ENCODE measurements at places on chromosomes 2 and 18. TPM values are rescaled to one million over a fixed set of nuclear protein-coding genes. Genes with fewer than 3 reads are reported as not detected.

DNA sequence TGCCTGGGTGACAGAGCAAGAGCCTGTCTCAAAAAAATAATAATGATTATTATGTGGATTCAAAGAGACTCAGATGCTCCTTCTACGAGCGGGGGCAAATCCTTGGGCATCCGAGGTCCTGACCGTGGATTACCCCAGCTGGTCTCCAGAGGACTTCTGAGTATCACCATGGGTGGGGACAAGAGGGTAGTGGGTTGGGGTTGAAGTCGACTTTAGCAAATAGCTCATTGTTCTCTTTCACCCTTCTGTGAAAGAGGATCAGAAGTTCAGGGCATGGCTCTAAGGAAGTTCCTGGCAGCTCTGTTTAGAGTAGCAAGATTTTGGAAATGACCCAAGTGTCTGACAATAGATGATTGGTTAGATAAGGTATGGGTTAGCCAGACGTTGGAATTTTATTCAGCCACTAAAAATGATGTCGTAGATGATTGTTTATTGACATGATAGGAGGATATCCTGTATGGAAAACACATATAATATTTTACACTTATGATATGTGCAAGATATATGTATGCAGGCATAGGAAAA, 59.0 kb upstream of the SPRED2 start:
- DNase-seq = no peak
- no peak overlapping the region for H3K27ac ChIP-seq
- no peaks in the 10 kb centered on the region for H3K27me3 ChIP-seq

- no peaks in the 10 kb centered on the region for H3K4me1 ChIP-seq
- peak; percentile 65 for DNase-seq
- no peaks in the 10 kb centered on the region for H3K36me3 ChIP-seq
- no peaks in the 10 kb centered on the region for H3K27me3 ChIP-seq
- no peak overlapping the region for H3K27ac ChIP-seq
These were observed 59.0 kb upstream of the LDLRAD4 start for GRCh38 chr18:13159579-13159978.

BCL11A gene
- total RNA-seq = 27.9 TPM

GRCh38 chr2:132761437-132761836, 91.4 kb upstream of the LYPD1 start:
- no peaks in the 10 kb centered on the region for H3K4me1 ChIP-seq
- H3K27ac ChIP-seq = no peak overlapping the region
- DNase-seq = no peak
- H3K27me3 ChIP-seq = no peaks in the 10 kb centered on the region

GRCh38 chr2:239267288-239267951, 133.4 kb downstream of the HDAC4 start:
- no peaks in the 10 kb centered on the region for H3K36me3 ChIP-seq
- H3K27ac ChIP-seq = peak overlapping the region; percentile 88
- H3K27me3 ChIP-seq = no peaks in the 10 kb centered on the region
- peaks cover 64% of the 10 kb centered on the region for H3K4me1 ChIP-seq
- peak overlapping the region; percentile 50 for H3K4me3 ChIP-seq

DNA sequence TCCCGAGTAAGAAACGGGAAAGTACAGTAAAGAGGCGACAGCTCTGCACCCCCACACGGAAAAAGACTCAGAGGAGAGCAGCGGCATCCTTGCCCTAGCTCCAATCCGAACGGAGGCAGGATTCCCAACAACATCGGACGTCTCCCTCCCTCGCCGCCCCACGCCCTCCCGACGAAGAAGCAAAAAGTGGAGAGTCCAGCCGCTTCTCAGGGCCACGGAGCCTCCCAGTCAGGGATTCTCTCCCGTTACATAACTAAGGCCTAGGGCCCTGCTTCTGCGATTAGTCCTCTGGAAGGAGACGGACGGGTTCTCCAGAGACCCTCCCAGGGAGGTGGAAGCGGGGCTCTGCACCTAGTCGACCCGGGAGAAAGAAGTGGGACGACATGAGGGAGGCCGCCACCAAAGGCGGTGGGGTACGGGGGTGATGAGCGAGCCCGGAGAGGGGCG, 587 bp downstream of the SUMO1 start:
- H3K4me3 ChIP-seq = peak overlapping the region; percentile 82
- H3K27ac ChIP-seq = peak overlapping the region; percentile 90
- H3K27me3 ChIP-seq = no peaks in the 10 kb centered on the region
- no peaks in the 10 kb centered on the region for H3K36me3 ChIP-seq

DNA sequence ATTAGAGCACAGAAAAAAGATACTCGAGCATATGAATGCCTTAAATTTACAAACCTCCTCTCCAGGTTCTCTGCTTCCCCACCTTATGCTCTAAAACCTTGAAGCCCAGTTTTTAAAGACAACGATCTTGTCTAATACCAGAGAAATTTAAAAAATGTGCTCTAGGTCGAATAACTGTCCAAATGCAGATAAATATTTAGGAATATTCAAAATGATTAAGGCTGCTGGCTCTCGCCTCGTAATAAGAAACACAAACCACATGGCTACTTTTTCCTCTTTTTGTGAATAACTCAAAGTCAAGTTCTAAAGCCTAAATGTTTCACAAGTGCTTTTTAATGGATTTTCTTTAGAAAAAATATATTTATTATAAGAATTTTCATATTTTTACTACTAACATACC, 101.3 kb downstream of the SATB2 start:
- no peaks in the 10 kb centered on the region for H3K36me3 ChIP-seq
- DNase-seq = no peak
- H3K4me3 ChIP-seq = no peak overlapping the region
- no peaks in the 10 kb centered on the region for H3K27me3 ChIP-seq

DNA sequence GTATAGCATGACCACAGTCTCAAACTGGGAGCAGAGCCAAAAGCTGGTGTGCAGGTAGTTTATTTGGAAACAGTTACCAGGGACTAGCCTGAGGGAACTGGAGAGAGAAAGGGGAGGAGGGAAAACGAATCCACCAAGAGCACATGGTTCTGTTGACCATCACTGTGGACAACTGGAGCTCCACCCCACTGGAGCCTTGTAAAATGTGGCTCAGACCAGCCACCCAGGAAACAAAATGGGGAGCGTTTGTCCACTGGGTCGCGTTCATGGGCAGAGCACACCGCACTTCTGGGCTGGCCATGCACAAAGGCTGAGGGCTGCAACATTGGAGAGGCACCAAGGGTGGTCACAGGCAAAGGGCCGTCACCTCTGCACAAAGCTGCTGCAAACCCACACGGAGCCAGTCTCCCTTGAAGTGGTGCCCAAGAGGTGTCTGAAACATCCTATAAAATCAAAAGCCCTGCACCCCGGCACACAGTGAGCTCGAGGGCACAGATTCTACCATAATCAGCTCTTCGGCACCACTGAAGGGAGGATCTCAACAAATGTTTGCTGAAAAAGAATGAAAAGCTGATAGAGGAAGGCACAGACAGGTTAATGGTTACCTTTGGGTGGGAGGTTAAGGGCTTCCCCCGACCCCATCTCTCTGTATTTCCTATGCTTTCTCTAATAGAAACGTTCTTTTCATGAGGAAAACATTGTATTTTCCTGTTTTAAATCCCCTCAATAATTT, 192.9 kb downstream of the INHBB start:
- no peaks in the 10 kb centered on the region for H3K36me3 ChIP-seq
- no peaks in the 10 kb centered on the region for H3K4me1 ChIP-seq
- H3K4me3 ChIP-seq = no peak overlapping the region
- no peak overlapping the region for H3K27ac ChIP-seq
- no peak for DNase-seq
- peaks cover 3% of the 10 kb centered on the region for H3K27me3 ChIP-seq

GRCh38 chr18:47174545-47175116, 1.5 kb downstream of the IER3IP1 start:
- no peaks in the 10 kb centered on the region for H3K4me1 ChIP-seq
- no peak overlapping the region for H3K27ac ChIP-seq
- H3K36me3 ChIP-seq = no peaks in the 10 kb centered on the region
- no peak for DNase-seq
- no peak overlapping the region for H3K4me3 ChIP-seq

GRCh38 chr18:45935591-45936335, 31.4 kb downstream of the EPG5 start:
- H3K36me3 ChIP-seq = peaks cover 53% of the 10 kb centered on the region
- no peak overlapping the region for H3K4me3 ChIP-seq
- H3K27me3 ChIP-seq = no peaks in the 10 kb centered on the region
- DNase-seq = no peak

DNA sequence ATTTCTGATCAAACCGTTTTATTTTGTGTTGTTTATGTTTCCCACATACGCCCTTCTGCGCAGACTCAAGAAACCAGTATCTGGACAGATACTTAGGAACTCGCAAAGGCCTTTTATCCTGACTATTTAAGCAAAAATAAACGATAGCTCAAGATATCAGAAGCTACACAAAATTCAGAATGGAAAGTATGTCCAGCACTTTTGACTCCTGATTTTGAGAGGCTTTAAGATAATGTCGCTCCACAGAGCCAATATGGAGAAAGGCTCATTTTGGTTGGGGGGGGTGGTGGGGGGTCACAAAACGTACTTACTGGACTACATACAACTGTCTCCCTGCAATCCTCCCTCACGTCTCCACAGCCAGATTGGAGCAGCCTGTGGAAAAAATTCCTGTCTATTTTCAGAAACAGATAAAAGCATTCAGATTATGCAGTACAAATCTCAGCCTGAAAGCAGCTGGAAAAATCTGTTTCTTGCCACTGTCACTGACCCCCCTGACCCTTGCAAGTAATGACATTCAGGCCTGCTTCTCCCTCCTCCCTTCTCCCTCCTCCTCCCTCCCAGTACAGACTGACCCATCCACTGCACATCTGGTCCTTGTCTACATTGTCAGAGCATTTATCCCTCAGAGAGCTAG, 34.9 kb upstream of the LCLAT1 start:
- H3K27ac ChIP-seq = no peak overlapping the region
- no peaks in the 10 kb centered on the region for H3K36me3 ChIP-seq
- no peaks in the 10 kb centered on the region for H3K27me3 ChIP-seq
- DNase-seq = no peak
- H3K4me3 ChIP-seq = no peak overlapping the region

- H3K4me3 ChIP-seq = no peak overlapping the region
- H3K27ac ChIP-seq = no peak overlapping the region
- H3K27me3 ChIP-seq = no peaks in the 10 kb centered on the region
These were observed 191.4 kb downstream of the SPP2 start for GRCh38 chr2:234241656-234242458.

HOXD9 gene
- total RNA-seq = 0.14 TPM

TM4SF20 gene
- total RNA-seq = 0.09 TPM

TACR1 gene
- 0.24 TPM for total RNA-seq

DNA sequence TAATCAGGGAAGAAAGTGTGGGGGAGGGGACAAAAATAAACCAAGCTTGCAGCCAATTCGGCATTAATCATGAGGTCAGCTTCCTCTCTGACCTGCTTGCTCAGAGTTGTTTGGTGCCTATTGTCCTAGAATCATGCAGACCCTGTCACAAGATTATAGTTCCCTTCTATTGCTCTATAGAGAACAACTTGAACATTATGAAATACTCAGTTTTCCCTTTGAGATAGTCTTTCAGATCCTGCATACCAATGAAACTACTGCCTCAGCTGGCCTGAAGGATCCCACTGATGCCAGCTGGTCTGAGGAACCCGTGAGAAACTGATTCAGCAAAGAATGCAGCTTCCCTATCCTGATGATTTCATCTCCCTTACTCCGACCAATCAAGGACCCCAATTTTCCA, 955 bp upstream of the BBS5 start:
- H3K27ac ChIP-seq = no peak overlapping the region
- H3K4me1 ChIP-seq = peaks cover 9% of the 10 kb centered on the region
- H3K4me3 ChIP-seq = no peak overlapping the region
- H3K36me3 ChIP-seq = no peaks in the 10 kb centered on the region
- DNase-seq = no peak
- no peaks in the 10 kb centered on the region for H3K27me3 ChIP-seq

CYP20A1 gene
- total RNA-seq = 19.5 TPM

GRCh38 chr2:196827356-196827755, 18.2 kb upstream of the C2orf66 start:
- H3K27me3 ChIP-seq = no peaks in the 10 kb centered on the region
- H3K36me3 ChIP-seq = no peaks in the 10 kb centered on the region
- H3K4me1 ChIP-seq = no peaks in the 10 kb centered on the region
- no peak for DNase-seq
- no peak overlapping the region for H3K4me3 ChIP-seq
- H3K27ac ChIP-seq = no peak overlapping the region

SULT1C2 gene
- total RNA-seq = 0.57 TPM

GBX2 gene
- total RNA-seq = not detected

ANKRD53 gene
- total RNA-seq = 0.14 TPM

STARD6 gene
- total RNA-seq = 0.09 TPM

GRCh38 chr2:4831751-4832150, 860.4 kb upstream of the SOX11 start:
- no peak overlapping the region for H3K4me3 ChIP-seq
- no peaks in the 10 kb centered on the region for H3K36me3 ChIP-seq
- DNase-seq = no peak
- no peaks in the 10 kb centered on the region for H3K4me1 ChIP-seq
- no peaks in the 10 kb centered on the region for H3K27me3 ChIP-seq

- no peak for DNase-seq
- H3K4me1 ChIP-seq = peaks cover 4% of the 10 kb centered on the region
- H3K27ac ChIP-seq = no peak overlapping the region
- peaks cover 35% of the 10 kb centered on the region for H3K27me3 ChIP-seq
- H3K36me3 ChIP-seq = no peaks in the 10 kb centered on the region
These were observed 3.0 kb upstream of the GAREM2 start for GRCh38 chr2:26169681-26170414.

INPP5D gene
- total RNA-seq = 26.6 TPM

GRCh38 chr2:2812117-2812516, 481.0 kb upstream of the MYT1L start:
- no peaks in the 10 kb centered on the region for H3K4me1 ChIP-seq
- H3K36me3 ChIP-seq = no peaks in the 10 kb centered on the region
- H3K4me3 ChIP-seq = no peak overlapping the region
- H3K27ac ChIP-seq = no peak overlapping the region
- no peaks in the 10 kb centered on the region for H3K27me3 ChIP-seq
- DNase-seq = no peak

CMPK2 gene
- total RNA-seq = 27.2 TPM

DNA sequence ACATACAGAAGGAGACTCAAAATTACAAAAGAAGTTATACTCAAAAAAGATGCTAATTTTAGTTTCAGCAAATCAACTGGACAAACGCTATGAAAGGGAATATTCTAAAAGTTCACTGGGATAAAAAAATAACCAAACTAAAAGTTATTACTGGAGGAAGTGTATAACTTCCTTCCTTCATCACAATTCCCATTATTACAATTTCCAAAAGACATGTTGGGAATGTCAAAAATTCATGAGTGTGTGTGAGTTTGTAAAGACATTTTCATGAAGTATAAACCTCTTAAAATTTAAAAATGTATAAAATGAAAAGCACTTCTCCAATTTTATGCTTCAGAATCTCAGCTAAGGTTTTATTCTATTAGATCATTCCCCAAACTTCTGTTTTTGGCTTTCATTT, 67.8 kb downstream of the MERTK start:
- H3K27ac ChIP-seq = no peak overlapping the region
- DNase-seq = no peak
- no peaks in the 10 kb centered on the region for H3K27me3 ChIP-seq
